ENCODE measurements at places on chromosomes 2 and 18. TPM values are rescaled to one million over a fixed set of nuclear protein-coding genes. Genes with fewer than 3 reads are reported as not detected.

GRCh38 chr2:179898873-179899272 is 37.5 kb upstream of the ZNF385B start:
- no peaks in the 10 kb centered on the region for H3K4me1 ChIP-seq
- H3K4me3 ChIP-seq, result no peak overlapping the region
- H3K27ac ChIP-seq, result no peak overlapping the region

- no peak for DNase-seq
- H3K4me1 ChIP-seq, result no peaks in the 10 kb centered on the region
- no peak overlapping the region for H3K27ac ChIP-seq
Observed at GRCh38 chr2:22517141-22517540, 867.8 kb upstream of the KLHL29 start.

DNA sequence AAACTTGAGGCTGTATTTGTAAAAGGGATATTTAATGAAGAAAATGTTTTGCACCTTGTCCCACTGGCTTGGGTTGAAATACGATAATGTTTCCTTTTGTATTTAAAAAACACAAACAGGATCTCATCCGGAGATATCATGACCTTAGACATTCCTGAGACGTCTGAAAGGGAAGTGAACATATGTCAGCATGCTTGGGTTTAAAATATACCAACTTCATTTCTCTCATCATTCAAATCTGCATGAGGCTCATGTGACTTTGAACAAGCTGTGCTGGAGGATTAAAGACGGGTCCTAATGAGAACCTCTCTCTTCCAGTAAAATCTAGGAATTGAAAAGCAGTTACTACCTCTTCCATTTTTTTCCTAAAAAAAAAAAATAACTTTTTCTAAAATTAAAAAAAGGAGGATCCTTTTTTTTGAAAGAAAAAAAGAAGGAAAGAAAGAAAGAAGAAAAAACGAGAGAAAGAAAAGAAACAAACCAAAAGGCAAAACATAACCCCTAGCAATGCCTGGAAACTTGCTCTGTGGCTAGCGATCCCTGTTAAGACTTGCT is 106.8 kb upstream of the ZFP36L2 start:
- peaks cover 5% of the 10 kb centered on the region for H3K4me1 ChIP-seq
- no peak overlapping the region for H3K4me3 ChIP-seq

GRCh38 chr2:161369311-161369710 is 46.8 kb upstream of the TBR1 start:
- H3K4me1 ChIP-seq, result no peaks in the 10 kb centered on the region
- H3K4me3 ChIP-seq, result no peak overlapping the region
- H3K36me3 ChIP-seq, result peaks cover 20% of the 10 kb centered on the region
- H3K27me3 ChIP-seq, result no peaks in the 10 kb centered on the region

GRCh38 chr2:202109737-202110184 is 36.7 kb downstream of the KIAA2012 start:
- no peaks in the 10 kb centered on the region for H3K4me1 ChIP-seq
- no peaks in the 10 kb centered on the region for H3K36me3 ChIP-seq
- no peak overlapping the region for H3K4me3 ChIP-seq
- no peak for DNase-seq
- H3K27me3 ChIP-seq, result peaks cover 38% of the 10 kb centered on the region

DNA sequence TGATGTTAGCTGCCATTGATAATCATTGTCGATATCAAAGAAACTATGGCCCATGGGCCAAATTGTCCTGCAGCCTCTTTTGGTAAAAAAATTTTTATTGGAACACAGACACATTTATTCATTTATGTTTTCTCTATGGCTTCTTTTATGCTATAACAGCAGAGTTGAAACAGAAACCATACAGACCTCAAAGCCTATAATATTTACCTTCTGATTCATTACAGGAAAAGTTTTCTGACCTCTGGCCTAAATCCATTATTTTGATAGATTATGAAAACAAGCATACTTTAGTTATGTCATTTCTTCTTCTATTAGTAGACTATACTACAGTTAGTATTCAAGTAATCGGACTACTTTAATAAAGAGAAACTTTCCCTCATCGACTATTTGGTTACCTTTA is 349.7 kb upstream of the GALNT5 start:
- H3K27me3 ChIP-seq, result peaks cover 9% of the 10 kb centered on the region
- no peak overlapping the region for H3K4me3 ChIP-seq
- H3K36me3 ChIP-seq, result no peaks in the 10 kb centered on the region
- no peak for DNase-seq

DNA sequence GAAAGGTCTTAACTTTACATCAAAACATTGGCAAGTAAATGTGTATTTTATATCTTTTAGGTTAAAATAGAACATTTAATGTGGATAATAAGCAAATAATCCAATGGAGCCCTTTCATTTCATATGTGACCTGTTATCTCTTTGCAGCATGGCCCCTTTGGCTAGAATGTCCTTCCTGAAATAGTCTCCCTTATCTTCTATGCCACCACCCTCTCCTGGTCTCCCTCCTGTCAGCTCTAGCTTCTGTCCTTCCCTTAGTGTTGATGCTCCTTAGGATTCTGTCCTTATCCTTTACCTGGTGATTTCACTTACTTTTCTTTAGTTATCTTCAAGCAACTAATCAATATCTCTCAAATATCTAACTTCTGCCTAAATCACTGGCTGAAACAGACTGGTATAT is 87.1 kb upstream of the TFCP2L1 start:
- H3K27me3 ChIP-seq, result no peaks in the 10 kb centered on the region
- no peaks in the 10 kb centered on the region for H3K4me1 ChIP-seq
- H3K4me3 ChIP-seq, result no peak overlapping the region
- H3K27ac ChIP-seq, result no peak overlapping the region
- no peak for DNase-seq

DNA sequence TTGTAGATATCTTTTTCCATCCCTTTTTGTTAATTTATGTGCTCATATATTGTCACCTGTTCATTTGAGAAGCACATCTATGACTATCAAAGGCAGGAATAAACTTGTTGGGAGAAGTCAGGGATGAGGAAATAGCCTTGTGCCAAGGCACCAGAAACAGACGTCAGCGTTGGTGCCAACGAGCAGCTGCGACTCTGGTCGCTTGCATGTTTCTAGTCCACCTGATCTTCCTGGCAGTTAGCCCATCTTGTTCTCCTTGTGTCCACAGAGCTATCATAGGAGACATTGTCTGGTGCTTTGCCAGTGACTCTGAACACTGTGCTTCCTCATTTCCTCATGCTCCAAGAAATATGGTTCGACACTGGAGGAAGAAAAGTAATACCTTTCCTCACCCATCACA is 374.4 kb downstream of the PTPRM start:
- H3K4me1 ChIP-seq, result no peaks in the 10 kb centered on the region
- DNase-seq, result no peak
- H3K36me3 ChIP-seq, result no peaks in the 10 kb centered on the region

DNA sequence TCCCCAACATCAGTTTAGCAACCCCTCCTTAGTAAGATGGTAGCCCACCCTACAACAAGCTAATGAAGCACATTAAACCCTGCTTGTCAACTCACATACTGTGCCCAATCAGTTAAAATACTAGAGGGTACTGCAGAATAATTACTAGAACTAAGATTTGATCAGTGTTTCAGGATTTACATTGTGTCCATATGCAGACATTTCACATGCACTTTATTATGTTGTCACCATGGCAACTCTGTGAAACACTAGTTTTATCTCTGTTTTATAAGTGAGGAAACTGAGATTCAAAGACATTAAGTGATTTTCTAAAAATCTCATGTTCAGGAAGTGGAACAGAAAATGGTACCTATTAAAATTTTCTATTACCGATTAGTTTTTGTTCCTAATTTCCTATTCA is 61.7 kb downstream of the CYBRD1 start:
- no peaks in the 10 kb centered on the region for H3K36me3 ChIP-seq
- no peak overlapping the region for H3K4me3 ChIP-seq
- no peaks in the 10 kb centered on the region for H3K4me1 ChIP-seq
- no peak overlapping the region for H3K27ac ChIP-seq
- H3K27me3 ChIP-seq, result peaks cover 7% of the 10 kb centered on the region

GRCh38 chr2:235706506-235706905 is 212.7 kb downstream of the AGAP1 start:
- no peaks in the 10 kb centered on the region for H3K4me1 ChIP-seq
- no peaks in the 10 kb centered on the region for H3K36me3 ChIP-seq
- H3K4me3 ChIP-seq, result no peak overlapping the region

DNA sequence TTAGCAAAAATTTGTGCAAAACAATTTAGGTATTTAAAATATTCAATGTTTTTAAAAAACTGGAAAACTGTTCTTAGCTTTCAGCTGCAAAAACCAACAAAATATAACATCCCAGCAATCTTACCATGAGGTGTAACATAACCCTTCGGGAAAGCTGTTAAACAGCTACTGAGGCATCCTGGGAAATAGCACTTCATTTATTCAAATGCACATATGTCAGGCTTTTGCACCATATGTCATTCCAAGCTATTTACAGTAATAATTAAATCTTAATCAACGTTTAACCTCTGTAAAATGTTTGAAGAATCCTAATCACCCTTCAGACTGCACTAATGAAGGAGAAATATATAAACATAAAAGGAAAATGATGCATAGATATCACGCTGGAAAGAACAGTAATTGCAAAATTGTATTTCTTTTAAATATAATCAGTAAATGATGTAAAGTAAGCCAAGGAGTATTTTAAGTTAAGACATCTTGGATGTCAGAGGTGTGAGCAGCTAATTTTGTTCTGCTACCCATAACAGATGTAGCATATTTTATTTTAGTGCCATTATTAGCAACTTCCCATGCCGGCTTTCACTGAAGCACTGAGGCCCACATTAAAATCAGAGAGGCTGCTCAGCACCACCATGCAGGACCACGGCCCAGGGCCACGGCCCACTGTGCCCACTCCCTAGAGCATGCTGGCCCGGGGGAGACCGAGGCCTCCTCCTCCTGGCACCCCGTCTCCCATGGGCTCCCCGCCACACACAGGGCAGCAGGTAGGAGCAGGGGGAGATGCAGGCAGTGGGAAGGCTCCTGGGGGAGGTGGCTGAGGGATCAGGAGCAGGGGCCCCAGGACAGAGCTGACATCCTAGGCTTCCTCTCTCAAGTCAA is 30.9 kb downstream of the EMX1 start:
- no peaks in the 10 kb centered on the region for H3K27me3 ChIP-seq
- no peak overlapping the region for H3K27ac ChIP-seq
- no peaks in the 10 kb centered on the region for H3K4me1 ChIP-seq

DNA sequence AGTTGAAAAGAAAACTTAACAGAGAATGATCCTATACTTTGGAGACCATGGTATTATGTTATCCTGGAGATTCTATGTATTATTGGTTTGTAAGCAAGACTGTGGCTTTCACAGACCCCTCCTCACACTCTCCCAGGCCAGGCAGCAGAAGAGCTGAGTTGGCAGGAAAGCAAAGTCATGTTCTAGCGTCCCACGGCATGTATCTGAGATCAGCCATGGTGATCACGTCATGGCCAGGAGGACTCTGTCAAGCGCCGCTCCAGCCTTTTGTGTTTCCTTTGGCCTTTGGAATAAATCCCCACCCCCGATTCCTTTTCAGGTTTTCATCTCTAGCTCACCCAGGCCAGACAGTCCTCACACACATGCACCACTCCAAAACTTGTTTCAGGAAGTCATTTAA is 39.1 kb downstream of the LRRC30 start:
- DNase-seq, result no peak
- H3K4me1 ChIP-seq, result no peaks in the 10 kb centered on the region
- peaks cover 5% of the 10 kb centered on the region for H3K27me3 ChIP-seq
- no peak overlapping the region for H3K27ac ChIP-seq
- no peak overlapping the region for H3K4me3 ChIP-seq

DNA sequence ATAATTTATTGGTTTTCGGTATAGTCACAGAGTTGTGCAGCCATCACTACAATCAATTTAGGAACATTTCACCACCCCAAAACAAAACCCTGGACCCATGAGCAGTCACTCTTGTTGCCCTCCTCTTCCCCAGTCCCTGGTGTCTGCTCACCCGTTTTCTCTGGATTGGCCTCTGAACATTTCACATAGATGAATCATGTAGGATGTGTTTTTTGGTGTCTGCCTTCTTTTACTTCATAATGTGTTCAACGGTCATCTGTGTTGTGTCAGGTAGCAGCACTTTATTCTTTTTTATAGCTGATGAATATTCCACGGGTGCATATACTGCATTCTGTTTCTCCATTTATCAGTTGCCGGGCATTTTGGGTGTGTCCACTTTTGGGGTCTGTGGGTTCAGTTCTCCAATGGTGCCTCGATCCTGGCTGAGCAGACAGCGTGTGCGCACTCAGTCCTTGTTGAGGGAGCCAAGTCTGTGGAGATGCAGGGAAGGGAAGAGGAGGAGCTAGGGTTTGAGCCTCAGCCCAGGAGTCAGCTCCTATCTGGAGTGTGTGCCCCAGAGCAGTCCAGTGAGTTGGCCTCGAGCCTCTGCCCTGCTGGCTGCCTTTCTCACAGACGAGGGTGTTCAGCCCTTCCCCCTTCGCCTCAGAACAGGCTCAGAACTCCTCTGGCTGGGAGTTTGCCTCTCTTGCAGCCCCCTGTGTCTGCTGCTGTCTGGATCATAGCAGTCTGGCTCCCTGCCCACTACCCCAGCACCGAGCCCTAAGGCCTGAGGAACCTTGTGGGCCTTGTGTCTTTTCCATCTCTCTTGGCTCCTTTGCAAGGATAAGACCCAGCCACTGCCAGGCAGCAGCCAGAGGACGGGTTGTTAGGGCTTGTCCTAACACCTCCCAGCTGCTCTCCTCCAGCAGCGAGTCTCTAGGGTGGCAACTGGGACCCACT is 18.0 kb downstream of the C2orf74 start:
- DNase-seq, result no peak
- peak overlapping the region; percentile 95 for H3K27ac ChIP-seq
- H3K27me3 ChIP-seq, result no peaks in the 10 kb centered on the region
- peaks cover 58% of the 10 kb centered on the region for H3K36me3 ChIP-seq
- H3K4me3 ChIP-seq, result peak overlapping the region; percentile 95

TXNDC2 gene
- total RNA-seq, result not detected

AOX1 gene
- 0.19 TPM for total RNA-seq

Data from activated naive CD8-positive, alpha-beta T cell treated with anti-CD3 and anti-CD28 coated beads for 36 hours (primary cell).